ENCODE measurements at places on chromosomes 16 and 17.
A peak's percentile ranks its signal among the peaks of the same experiment; 100 is the strongest.

DNA sequence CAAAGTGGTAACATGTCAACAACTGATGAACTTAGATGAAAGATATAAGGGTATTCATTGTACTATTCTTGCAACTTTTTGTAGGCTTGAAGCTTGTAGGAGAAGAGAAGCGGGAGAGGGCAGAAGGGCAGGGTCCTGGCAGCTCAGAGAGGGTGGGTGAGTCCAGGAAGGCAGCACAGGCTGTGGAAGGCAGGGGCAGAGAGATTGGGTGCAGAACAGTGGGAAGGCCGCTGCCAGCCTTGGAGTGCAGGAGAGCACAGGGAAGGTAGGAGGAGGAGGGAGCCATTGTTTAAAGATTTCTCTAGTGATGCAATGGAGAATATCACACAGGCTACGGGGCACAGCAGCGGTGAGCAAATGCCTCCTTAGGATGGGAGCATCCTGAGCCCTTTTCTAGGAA, 104.3 kb downstream of the N4BP1 start:
- DNase-seq, result no peak

GRCh38 chr17:16488186-16488967, 3.6 kb downstream of the LRRC75A start:
- no peak for DNase-seq

GRCh38 chr16:86347090-86347489, 163.2 kb upstream of the FOXF1 start:
- DNase-seq, result no peak

- DNase-seq, result no peak
Measured at GRCh38 chr17:79080349-79080748, 5.7 kb downstream of the ENGASE start.

GRCh38 chr16:70651524-70651923, 5.2 kb downstream of the IL34 start:
- DNase-seq, result no peak

- peak; percentile 61 for DNase-seq
Measured at GRCh38 chr16:88854306-88855111, 2.2 kb downstream of the GALNS start.

DNA sequence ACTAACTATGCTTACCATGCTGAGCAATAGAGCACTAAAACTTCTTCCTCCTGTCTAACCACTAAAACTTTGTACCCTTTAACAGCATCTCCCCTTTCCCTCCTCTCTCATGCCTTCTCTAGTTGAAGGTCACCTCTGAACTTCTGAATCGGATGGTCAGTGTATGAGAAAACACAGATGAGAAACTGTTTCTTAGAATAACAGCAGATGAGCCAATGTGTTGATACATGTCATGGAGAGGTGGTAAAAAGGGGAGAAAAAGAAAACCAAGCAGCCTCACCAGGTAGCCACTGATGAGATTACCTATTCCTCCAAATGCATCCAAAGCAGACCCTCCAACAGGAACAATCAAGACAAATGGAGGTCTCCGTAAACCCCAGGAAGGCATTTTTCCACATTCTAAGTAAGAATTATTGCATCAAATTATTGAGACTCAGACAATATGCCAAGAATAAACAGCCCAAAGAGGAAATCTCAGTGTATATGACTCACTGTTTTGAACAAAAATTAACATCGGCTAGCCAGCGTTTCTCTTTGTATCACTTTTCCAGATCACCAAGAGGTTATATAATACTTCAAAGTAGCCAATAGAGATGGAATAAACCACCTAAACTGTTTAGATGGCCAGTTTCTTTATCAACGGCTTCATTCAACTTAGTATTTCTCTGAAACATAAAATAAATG, 793.3 kb upstream of the SOX9 start:
- no peak for DNase-seq

DNA sequence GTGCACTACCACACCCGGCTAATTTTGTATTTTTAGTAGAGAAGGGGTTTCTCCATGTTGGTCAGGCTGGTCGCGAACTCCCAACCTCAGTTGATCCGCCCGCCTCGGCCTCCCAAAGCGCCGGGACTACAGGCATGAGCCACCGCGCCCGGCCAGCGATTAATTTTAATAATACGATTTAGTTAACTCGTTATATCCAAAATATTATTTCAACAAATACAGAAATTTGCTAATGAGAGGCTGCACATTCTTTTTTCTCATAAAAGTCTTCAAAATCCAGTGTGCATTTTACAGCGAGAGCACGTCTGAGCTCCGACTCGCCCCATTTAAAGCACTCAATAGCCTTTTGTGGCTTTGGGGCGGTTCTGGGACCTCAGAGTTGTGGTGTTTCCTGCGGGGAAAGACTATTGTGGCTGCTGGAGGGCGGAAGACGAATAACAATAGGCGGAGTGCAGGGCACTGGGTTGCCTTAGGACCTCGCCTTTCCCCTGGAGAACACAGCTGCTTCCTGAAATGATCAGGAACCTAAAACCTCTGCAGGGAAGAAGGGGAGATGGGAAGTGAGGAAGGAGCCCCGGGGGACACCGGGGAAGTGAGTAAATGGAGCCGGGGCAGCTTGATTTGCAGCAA, 2.9 kb upstream of the ZSCAN10 start:
- DNase-seq, result peak; percentile 64

- DNase-seq, result no peak
Measured at GRCh38 chr16:84087466-84088151, 29.1 kb downstream of the MBTPS1 start.

GRCh38 chr17:78294776-78295175, 63.3 kb downstream of the TMEM235 start:
- DNase-seq, result no peak

- no peak for DNase-seq
Measured at GRCh38 chr16:69320740-69321073, 9.6 kb downstream of the VPS4A start.

DNA sequence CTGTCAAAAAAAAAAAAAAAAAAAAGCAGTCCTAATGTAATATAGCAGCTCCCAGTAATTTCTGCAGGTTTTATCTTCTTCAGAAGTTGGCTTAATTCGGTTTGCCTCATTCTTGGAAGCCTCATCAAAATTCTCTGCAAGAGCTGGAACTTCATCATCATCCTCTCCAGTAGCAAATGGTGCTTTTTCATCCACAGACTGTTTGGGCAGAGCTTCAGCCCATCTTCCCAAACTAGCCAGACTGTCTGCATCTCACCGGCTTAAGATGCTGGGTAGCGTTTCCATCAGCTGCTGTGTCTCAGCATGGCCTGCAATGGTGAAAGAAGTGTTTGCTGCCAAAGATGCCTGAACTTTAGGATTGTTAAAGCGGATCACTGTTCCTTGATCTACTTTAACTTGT, 112.6 kb downstream of the AIPL1 start:
- DNase-seq, result no peak

All from natural killer cell (primary cell).